ENCODE measurements at places on chromosomes 12 and 14.

- DNase-seq: no peak
These were observed 110.1 kb downstream of the LLPH start for GRCh38 chr12:66020481-66020880.

GRCh38 chr12:19867151-19867550 is 427.9 kb downstream of the AEBP2 start:
- DNase-seq: no peak

- no peak for DNase-seq
These were observed 223.1 kb upstream of the FOXN3 start for GRCh38 chr14:89640141-89640540.

DNA sequence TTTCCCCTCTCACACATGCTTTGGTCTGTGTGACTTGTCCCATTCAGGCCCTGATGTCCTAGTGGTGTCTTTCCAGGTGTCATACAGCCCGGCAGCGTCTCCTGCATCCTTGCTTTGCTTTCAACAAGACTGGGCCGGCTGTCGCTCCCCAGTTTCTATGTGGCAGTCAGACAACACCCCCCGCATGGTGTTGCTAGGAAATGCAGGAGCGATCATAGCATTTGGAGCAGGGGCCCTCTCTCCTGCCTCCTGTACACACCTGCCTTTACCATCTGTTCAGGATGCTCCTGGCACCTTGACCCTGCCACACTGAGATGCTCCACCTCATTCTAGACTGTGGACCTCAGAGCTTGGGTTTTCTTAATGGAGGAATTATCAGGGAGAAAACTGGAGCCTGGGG is 29.5 kb downstream of the CACNA1C start:
- no peak for DNase-seq

GRCh38 chr14:20781803-20782202 is 735 bp downstream of the RNASE6 start:
- DNase-seq: no peak
